T1000 (cell line): ENCODE measurements at places on chromosomes 16 and 17.

- DNase-seq, result no peak
These were observed 164.6 kb upstream of the C17orf78 start for GRCh38 chr17:37211136-37211535.

- DNase-seq, result no peak
These were observed 7.1 kb downstream of the AKAP1 start for GRCh38 chr17:57092171-57092570.

DNA sequence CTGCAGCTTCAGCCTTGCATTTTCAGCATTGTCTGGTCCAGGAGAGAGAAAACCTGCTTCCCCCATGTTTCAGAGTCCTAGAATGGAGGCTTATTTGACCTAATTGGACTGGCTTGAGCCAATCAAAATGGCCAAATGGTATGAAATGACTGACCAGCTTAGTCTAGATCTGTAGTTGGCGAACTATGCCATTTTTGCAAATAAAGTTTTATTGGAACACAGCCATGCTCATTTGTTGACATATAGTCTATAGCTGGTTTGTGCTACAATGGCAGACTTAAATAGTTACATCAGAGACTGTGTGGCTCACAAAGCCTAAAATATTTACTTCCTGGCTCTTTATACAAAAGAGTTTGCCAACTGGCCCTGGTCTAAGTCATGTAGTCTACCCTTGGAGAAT lies 180.8 kb downstream of the HS3ST3B1 start:
- no peak for DNase-seq

DNA sequence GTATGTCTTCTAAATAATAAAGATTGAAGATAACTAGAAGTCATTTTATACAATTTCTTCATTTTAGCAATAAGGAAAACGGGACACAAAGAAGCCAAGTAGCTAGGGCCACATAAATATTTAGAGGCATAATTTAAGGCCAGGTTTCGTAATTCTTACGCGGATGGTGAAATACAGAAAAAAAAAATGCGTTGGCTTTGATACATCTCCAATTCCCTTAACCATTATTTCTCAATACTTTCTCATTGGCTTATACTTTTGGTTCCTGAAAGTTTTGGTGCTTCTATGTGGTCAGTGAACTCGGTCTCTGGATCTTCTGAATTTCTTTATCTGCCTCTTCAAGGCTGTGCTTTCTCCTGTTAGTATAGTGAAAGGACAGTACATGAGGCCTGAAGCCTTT lies 888.1 kb downstream of the KCNJ2 start:
- no peak for DNase-seq

- no peak for DNase-seq
These were observed 12.7 kb upstream of the SPECC1 start for GRCh38 chr17:19996502-19996901.

GRCh38 chr16:81237282-81237681 lies 1.2 kb upstream of the BCO1 start:
- DNase-seq, result no peak

GRCh38 chr17:72373910-72374741 lies 253.3 kb downstream of the SOX9 start:
- DNase-seq, result no peak

- DNase-seq, result no peak
These were observed 665 bp upstream of the MT1M start for GRCh38 chr16:56631832-56632155.

DNA sequence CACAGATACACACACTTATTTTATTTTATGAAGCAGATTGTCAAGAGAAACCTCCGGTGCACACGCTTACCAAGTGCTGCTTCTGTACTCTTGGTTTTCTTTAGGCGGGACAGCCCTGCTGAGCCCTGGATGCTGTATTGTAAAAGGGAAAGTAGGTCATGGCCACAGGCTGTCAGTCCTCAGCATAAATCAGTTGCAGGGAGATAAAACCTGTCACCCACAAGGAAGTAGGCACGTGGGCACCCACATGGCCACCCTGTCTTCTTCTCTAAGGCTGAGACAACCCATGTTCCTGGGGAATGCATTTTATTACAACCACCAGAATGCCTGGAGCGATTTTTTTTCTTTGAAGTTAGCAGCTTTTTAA lies 59.3 kb downstream of the ASIC2 start:
- no peak for DNase-seq

- DNase-seq, result no peak
These were observed 6.7 kb upstream of the WFIKKN2 start for GRCh38 chr17:50828508-50829170.

- no peak for DNase-seq
These were observed 4.0 kb upstream of the MFAP4 start for GRCh38 chr17:19390951-19391350.

GRCh38 chr17:51435171-51435552 lies 174.8 kb downstream of the UTP18 start:
- DNase-seq, result no peak

- no peak for DNase-seq
These were observed 174.3 kb upstream of the TNRC6C start for GRCh38 chr17:77783991-77784820.

DNA sequence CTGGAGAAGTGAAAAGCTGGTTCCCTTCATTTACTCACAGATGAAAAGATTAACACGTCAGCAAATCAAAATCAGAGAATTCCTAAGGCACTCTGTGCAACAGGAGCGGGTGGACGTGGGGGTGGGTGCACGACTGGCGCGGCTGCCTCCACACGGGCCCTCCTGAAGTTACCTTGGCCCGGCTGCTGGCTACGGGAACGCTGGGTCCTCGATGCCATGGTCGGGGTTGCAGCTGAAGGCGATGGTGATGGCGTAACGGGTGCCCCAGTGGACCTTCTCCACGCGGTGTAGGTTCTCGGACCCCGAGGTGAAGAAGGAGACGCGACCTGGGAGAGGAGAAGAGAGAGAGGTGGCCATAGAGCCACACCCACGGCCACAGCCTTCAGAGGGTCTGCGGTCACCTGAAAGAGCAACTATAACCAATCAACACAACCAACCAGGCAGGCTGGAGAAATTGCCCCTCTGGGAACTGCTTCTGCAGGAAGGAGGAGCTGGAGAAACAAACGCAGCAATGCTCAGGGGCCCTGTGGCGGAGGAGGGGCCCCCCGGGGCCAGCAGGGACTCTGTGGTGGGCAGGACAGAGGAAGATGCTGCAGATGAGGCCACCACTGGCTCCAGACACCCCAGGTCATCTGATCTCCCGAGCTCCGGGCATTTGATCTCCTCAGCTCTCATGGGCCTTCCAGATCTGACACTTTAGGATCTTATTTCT lies 20.8 kb downstream of the UTS2R start:
- DNase-seq, result no peak

GRCh38 chr16:66476328-66477027 lies 49.4 kb downstream of the BEAN1 start:
- DNase-seq, result no peak

DNA sequence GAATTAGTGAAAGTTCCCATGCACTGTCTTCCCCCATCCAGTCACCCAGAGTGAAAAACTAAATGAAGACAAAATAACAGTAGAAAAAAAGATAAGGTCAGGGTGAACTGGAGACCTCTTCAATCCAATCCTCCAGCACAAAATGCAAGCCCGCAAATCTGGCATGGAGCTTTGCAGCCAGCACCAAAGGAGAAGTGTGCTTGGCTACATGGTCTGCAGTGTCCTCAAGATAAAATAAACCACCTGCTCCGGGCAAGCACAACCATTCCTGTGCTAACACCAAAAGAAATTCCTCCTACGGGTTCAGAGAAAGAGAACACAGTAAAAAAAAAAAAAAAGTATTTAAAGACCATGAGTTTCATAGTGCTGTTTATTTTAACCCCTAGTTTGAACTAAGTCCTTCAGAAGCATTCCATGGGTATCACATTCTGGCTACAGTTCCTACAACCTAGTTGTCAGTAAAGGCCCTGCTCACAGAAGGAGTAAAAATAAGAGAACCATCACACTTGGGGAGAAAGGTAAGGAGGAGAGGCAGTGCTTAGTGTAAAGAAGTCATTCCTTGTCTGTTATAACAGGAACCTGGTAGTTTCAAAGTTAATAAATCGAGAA lies 109.1 kb downstream of the GAS7 start:
- no peak for DNase-seq

DNA sequence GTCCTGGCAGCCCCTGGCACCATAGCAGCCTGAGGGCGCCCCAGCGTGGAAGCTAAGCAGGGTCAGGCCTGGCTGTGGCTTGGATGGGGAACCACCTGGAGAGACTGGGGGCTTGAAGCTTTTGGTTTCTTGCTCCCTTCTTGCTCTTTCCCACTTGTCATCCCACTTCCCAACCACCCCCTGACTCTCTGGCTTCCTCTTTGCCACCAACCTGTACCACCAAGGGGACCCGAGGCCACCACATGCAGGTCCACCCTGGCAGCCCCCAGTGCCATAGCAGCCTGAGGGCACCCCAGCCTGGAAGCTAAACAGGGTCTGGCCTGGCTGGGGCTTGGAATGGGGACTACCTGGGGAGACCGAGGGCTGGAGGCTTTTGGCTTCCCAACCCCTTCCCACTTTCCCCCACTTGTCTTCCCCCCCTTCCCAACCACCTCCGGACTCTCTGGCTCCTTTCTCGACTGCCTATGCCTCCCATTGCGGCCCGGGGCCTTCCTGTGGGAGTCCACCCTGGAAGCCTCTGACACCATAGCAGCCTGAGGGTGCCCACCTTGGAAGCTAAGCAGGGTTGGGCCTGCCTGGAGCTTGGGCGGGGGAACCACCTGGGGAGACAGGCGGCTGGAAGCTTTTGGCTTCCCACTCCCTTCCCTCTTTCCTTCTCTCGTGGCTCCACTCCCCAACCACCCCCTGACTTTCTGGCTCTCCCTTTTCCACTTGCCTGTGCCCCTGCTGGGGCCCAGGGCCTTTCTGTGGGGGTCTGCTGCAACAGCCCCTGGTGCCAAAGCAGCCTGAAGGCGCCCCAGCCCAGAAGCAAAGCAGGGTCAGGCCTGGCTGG lies 2294.4 kb downstream of the TP53TG3F start:
- no peak for DNase-seq

DNA sequence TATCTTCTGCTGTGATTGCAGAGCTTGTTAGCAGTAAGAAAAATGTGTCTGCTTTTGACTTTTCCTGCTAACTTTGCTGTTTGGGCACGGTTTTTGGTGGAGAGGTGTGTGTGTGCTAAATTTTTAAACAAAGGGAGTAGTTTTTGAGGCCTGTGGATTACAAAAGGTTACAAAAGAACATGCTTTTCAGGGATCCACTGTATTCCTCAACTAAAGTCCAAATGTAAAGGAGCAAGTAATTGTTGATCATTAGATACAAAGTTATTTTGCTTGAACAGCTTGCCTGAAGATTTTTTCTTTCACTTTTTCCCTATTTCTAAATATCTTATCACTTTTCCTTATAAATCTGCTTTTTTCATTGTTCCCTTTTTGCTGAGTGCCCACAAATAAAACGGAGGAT lies 2.0 kb downstream of the KPNB1 start:
- DNase-seq, result no peak

- no peak for DNase-seq
These were observed 63.2 kb upstream of the MARCHF10 start for GRCh38 chr17:62871291-62871690.

DNA sequence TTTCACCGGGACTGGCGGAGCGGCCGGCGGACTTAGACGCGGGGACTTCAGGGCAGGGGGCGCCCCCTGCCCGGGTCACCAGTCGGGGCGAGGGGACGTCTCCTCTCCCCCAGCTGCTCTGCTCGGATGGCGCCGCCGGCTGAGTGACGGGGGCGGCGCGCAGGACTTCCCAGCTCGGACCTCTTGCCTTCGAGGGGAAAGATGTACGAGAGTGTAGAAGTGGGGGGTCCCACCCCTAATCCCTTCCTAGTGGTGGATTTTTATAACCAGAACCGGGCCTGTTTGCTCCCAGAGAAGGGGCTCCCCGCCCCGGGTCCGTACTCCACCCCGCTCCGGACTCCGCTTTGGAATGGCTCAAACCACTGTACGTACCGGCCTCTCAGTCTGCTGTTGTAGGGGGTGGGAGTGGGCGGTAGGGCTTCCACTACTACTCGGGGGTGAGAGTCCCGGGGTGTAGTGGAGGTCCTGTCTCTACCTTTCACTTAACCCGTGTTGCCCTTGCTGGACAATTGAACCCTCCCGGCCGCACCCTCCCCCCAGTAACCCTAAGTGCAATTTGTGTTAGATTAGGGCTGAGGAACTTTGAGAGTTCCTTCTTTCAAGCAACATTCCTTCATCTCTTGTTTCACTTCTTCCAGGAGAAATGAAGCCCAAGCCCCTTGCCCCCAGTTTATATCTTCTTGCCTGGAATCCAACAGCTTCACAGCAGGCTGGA lies 21.9 kb downstream of the GJD3 start:
- DNase-seq, result no peak

DNA sequence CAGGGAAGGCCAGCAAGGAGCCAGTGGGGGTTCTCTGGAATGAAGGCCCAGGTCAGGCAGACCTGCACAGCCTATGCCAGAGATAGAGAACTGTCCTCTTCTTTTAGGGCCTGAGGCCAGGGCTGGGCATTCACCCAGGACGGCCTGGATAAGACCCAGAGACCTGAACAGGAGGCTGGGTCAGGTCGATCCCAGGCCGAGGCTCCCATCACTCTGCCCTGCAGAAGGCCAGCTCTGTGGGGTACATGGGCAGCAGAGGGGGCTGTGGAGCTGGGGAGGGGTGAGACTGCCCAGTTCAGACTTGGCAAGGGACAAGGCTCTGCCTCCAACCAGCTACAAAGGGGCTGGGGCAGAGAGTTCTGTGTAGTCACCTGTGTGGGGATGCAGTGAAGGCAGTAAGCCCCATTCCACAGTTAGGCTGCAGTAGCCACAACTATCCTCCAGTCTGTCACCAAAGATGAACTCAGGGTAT lies 14.6 kb downstream of the HSD11B2 start:
- DNase-seq, result no peak

DNA sequence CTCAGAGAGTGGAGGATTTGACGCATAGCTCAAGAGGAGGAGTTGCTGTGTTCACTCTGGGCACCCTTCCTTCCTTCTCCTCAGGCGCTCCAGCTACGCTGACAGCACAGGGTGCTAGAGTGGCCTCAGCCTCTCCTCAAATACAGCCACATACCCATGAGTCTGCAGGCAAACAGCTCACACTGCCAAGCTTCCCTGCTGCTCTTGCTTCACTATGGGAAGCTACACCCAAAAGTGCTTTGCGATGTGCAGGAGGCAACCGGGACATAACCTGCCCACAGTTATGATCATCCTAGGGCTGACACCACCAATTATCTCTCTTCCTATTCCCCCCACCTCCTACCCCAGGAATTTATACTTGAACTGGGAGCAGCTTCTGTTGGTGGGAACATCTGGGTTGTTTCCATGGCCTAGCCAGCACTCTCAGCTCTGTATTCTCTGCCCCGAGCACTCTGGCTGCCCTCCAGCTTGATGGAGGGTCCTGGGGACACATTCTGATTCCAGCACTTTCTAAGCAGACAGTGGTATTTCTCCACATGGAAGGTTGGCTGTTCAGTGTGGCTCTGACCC lies 40.3 kb upstream of the SREBF1 start:
- no peak for DNase-seq

GRCh38 chr17:73823684-73824083 lies 179.4 kb upstream of the SDK2 start:
- DNase-seq, result no peak

- no peak for DNase-seq
These were observed 399.7 kb upstream of the RBFOX1 start for GRCh38 chr16:6932871-6933385.
